ENCODE measurements at places on chromosomes 7 and 10. TPM values are rescaled to one million over a fixed set of nuclear protein-coding genes. Genes with fewer than 3 reads are reported as not detected.

DNA sequence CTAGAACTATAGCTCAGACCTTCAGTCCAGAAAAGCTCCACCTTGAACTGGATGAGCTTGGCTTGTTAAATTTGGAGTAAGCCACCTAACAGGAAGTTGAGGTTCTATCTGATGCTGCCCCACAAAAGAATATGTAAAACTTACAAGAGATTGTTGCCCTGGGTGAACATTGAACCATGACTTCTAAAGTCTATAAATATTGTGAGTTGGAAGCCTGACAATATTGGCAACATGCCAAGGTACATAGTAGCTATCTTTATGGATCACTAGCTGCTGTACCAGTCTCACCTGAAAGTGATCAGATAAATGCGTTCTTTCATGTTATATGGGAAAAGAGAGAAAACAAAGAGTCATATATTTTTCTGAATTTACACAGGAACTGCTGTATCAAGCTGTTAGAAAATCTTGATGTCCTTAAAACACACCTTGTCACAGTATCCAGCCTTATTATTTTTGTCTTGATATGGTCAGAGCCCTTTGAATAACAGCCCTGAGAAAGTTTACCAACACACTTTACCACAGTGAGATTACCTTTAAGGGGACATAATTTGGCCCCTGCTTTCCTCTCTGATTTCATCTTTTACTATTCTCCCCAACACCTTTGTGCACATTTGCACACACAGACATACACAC is 92.0 kb downstream of the LSMEM1 start:
- DNase-seq, result peak; percentile 9

DNA sequence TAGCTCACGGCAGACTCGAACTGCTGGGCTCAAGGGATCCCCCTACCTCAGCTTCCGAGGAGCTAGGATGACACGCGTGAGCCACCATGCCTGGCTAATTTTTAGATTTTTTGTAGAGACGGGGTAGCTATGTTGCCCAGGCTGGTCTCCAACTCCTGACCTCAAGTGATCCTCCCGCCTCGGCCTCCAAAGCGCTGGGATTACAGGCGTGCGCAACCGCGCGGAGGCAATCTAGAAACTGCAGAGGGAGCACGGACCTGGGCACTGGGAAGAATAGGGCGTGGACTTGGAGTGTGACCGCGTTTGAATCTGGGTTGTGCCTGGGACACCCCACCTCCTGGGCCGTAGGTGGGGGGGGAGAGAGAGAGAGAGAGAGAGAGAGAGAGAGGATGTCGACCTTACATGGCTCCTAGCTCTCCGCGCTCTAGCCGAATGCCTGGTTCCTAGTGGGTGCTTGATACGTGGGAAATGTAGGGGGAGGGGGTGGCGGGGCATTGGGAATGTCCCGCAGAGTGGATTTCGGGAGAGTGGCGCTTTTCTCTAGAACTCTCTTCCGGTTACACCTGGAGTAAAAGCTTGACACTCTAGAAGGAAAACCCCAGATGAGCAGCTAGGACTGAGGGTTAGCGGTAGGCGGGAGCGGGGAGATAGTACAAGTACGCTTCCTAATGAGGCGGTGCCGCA is 1.2 kb upstream of the MAP3K8 start:
- DNase-seq, result no peak

GRCh38 chr10:132659206-132660091 is 121.9 kb downstream of the INPP5A start:
- DNase-seq, result no peak

GRCh38 chr7:13933091-13933490 is 56.4 kb downstream of the ETV1 start:
- DNase-seq, result no peak

GRCh38 chr10:13074563-13075451 is 25.2 kb upstream of the OPTN start:
- DNase-seq, result peak; percentile 82

DNA sequence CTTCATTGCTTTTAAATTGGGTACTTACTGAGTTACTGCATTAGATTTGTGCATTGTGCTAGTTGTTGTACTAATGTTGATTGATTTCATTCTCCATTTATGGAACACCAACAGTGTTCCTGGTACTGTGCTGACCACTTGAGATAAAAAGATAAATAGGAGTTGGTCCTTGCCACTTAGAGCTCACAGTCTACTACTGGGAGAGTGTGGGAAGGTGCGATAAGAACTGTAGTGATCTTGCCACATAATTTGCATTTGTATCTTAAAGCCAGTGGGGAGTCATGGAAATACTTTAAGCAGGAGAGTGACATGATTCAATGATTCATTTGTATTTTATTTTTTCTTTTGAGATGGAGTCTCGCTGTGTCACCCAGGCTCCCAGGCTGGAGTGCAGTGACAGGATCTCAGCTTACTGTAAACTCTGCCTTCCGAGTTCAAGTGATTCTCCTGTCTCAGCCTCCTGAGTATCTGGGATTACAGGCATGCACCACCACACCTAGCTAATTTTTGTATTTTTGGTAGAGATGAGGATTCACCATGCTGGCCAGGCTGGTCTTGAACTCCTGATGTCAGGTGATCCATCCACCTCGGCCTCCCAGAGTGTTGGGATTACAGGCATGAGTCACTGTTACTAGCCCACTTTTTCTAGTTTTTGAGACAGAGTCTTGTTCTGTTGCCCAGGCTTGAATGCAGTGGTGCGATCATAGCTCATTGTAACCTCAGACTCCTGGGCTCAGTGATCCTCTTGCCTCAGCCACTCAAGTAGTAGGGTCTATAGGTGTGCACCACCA is 51.2 kb upstream of the TMEM248 start:
- no peak for DNase-seq

DNA sequence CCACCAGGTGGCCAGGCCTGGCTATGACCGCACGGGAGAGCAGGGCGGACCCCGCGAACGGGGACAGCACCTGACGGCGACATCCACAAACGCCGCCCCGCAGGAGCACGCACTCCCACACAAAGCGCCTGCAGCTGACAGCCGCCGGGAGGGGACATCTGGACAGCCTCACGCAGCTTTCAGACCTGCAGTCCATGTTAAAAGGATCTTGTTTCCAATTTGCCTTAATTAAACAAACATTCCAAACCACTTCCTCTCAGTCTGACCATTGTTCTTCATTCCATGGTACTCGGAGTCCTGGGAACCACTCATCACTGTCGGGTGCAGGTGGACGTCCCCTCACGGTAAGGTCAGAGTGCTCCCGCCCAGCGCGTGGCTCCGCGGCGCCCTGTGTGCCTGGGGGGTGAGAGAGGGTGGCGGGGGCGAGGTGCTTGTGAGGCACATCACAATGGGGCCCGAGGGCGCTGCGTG is 5.9 kb upstream of the GPER1 start:
- peak; percentile 75 for DNase-seq

DNA sequence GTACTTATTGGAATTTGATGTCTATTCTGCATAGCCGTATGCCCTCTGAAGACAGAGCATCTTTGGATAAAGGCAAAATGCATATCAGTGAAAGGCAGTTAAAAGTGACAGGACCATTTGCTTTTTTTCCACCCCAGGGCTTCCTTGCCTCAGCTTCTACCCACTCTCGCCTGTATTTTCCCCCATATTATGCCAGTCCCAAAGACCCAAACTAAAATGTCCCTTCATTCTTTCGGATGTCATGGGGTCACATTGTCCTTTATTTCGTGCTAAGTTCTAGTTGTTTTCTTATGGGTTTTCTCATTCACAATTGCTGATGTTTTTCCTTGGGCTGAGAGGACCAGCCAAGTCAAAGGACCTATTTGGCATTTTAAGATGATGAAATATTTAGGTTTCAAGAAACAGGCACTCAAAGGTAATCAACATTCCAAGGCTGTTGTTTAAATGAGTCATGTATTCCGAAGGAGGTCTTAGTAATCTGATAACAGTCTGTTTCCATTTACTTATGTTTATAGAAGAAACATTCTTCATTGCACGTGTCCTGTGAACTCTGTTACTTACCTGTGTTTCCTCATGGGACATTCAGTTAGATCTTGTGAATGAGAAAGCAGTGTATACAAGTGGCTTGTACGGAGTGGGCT is 74.1 kb downstream of the DNAH11 start:
- DNase-seq, result peak; percentile 78

DNA sequence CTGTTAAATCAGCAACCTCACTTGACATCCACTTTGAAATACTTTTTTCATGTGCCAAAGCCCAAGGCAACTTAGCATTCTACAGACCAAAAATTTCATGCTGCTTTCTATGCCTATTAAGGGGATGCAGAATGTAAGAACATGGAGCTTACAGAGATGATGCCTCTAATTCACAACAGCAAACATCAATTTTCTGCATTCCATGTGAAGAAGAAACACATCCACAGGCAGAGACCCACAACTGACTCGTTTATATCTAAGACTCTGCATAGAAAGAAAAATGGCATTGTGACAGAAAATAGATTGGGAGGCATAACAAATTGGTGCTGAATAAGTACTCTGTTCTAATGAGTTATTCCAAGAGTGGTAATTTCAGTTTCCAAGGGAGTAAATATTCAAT is 107.6 kb downstream of the SGMS1 start:
- no peak for DNase-seq

GRCh38 chr10:98713586-98713985 is 266.9 kb upstream of the HPS1 start:
- DNase-seq, result no peak

Gene SPDYE2
- not detected for total RNA-seq

Gene CCDC172
- total RNA-seq, result not detected

Gene IL6
- total RNA-seq, result 1.0 TPM

Gene CPED1
- total RNA-seq, result 2.3 TPM

Gene GPR146
- total RNA-seq, result 69.9 TPM

Gene TLX1
- total RNA-seq, result not detected

Gene TFEC
- total RNA-seq, result 2.0 TPM

Gene CALML3
- not detected for total RNA-seq
